CD4-positive, alpha-beta T cell treated with Interleukin-4 for 4 hours (primary cell): ENCODE measurements at places on chromosomes 13 and 19.

- no peak for DNase-seq
Observed at GRCh38 chr13:23330356-23330755, 103.1 kb downstream of the SACS start.

GRCh38 chr19:40596608-40597328 is 4.4 kb upstream of the LTBP4 start:
- DNase-seq = no peak

DNA sequence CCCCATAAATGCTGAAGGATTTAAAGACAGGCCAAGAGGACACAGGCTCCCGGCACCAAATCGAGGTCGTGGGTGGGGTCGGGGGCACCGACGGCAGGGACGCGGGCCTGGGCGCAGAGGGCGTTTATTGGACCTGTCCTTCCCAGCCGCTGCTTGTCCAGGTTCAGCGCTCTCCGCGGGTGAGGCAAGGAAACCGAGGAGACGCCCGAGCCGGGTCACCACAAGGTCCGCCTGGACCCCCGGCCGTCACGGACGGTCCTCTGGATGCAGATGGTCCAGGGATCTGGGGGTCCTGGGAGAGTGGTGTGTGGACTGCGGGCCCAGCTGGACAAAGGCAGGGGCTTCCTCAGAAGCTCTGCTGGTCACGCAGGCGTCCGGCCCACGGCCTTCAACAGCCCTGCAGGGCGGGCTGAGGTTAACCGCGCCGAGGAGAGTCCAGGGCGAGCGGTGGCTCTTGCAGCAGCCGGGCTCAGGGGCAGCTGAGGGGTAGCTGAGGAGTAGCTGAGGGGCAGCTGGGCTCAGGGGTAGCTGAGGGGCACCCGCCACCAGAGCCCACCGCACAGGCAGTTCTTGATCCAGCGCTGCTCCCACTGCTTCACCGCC is 8.5 kb downstream of the CFD start:
- no peak for DNase-seq

GRCh38 chr13:43260999-43261398 is 237.6 kb downstream of the DNAJC15 start:
- DNase-seq = no peak

- DNase-seq = no peak
Observed at GRCh38 chr13:51339952-51340732, 651 bp downstream of the SERPINE3 start.

DNA sequence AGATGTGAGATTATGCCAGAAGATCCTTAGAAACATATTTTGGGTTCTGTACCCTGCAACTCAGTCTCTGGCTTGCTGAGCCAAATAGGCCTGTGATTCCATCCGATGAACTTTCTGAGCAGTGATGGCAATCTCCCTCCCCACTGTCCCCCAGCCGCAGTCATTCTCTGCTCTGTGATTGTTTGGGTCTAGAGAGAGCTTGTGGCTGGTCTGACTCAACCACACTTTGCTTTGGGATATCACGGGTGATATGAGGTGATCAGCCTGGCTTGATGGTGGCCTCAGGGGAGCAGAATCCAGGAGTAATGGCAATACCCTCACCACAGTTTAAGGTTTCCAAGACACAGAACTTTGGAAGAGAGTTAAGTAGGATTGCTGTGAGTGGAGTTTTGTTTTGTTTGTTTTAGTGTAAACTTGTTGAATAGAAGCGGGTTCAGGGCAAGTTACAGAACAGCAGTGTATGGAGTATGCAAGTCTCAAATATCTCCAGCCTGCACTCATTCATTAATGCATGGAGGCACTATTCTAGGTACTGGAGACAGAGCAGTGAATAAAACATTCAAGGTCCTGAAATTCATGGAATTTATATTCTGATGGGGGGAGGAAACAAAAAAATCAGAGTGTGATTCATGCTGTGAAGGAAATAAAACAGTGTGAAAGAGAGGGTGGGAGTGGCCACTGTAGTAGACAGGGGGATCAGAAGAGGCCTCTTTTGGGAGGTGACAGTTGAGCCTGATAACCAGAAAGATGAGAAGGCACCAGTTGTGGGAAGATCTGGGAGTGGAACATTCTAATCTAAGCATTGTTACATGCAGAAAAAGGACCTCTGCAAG is 5.3 kb downstream of the SAMD4B start:
- DNase-seq = no peak

- no peak for DNase-seq
Observed at GRCh38 chr13:91351980-91352379, 4.5 kb downstream of the MIR17HG start.

- DNase-seq = no peak
Observed at GRCh38 chr19:31444931-31445330, 95.7 kb upstream of the TSHZ3 start.

GRCh38 chr13:50082426-50083281 is 67.4 kb downstream of the KCNRG start:
- peak; percentile 80 for DNase-seq

DNA sequence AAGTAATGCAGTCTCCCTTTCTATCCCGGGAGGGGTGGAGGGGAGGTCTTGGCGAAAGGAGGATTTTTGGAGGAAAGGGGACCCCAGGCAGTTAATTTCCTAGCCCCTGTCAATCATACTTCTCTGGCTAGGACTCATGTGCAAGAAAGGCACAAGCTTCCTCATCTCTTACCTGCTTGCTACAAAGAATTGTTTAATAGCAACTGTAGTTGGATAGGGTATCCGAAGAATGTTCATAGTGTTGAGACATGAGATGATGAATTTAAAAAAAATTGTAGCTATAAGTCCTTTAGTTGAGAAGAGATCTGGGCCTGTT is 525 bp downstream of the BORA start:
- DNase-seq = no peak
